Fibroblast of lung (primary cell): ENCODE measurements at places on chromosomes 4 and X.

DNA sequence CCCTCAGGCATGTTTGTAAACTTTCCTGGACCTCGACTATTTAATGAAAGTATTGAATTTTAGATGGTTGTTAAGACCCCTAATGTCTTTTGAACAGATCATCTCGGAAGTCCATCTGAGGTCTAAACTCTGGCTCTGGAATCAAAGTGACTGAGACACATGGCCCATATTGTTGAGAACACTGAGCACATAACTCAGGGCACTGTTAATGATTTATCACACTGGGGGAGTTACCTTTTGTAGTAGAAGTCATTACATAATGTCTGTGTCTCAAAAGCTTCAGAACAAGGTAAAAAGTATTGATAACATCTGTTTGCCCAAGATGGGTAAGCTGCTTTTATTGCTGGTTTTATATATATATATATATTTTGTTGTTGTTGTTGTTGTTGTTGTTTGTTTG lies 103.4 kb upstream of the HS3ST1 start:
- no peak for DNase-seq

DNA sequence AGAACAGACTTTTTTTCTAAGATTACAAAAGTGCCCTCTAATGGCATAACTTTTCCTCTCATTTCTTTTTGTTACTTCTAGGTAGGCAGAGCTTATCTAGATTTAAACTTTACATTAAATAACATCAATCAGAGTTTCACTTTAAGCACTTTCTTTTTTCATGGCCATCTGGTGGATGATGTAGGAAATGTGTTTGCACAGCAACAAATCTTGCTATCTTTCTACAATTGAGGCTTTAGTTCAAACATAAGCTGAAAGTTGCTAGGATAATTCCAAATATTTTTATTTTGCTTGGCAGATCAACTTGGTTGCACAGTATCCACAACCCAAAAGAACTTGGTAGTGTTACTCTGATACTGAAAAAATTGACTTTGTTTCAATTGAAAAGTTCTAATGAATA lies 22.0 kb downstream of the NDNF start:
- DNase-seq: peak; percentile 47

GRCh38 chr4:146023334-146023967 lies 84.8 kb upstream of the ZNF827 start:
- DNase-seq: no peak

- DNase-seq: peak; percentile 67
Observed at GRCh38 chr4:72390409-72390808, 178.6 kb downstream of the ADAMTS3 start.

DNA sequence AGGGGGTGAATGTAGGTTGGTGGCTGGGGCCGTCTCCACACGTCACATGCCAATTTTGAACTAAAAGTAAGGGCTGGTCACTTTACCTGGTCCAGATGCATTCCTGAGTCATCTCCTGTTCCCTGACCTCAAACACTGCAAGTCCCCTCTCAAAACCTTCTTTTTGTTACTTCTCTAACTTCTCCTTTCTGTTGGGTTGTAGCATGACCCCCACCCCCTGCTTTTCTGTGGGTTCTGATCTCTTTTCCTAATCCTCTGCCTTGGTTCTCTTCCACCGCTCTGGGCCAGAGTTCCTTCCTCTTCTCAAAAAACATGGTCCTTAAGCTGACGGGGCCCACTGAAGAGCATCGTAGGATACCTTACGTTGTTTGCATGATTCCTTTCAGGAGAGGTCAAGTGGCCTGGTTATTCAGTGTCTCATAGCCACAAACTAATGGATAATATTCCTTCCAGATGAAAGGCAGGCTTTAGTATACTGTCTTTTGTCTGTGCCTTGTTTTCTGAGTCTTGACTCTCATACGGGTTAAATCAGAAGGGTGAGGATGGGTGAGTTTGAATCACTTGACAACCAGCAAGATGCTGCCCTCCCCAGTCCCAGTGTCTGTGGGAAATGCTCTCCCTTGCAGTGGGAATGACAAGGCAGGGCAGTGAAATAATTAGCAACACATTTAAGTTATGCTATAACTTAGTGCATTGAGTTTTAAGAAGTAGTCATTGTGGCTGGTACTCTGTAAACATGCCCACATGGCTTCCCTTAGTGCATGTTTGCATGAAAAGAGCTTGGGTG lies 15.1 kb downstream of the SMS start:
- no peak for DNase-seq

DNA sequence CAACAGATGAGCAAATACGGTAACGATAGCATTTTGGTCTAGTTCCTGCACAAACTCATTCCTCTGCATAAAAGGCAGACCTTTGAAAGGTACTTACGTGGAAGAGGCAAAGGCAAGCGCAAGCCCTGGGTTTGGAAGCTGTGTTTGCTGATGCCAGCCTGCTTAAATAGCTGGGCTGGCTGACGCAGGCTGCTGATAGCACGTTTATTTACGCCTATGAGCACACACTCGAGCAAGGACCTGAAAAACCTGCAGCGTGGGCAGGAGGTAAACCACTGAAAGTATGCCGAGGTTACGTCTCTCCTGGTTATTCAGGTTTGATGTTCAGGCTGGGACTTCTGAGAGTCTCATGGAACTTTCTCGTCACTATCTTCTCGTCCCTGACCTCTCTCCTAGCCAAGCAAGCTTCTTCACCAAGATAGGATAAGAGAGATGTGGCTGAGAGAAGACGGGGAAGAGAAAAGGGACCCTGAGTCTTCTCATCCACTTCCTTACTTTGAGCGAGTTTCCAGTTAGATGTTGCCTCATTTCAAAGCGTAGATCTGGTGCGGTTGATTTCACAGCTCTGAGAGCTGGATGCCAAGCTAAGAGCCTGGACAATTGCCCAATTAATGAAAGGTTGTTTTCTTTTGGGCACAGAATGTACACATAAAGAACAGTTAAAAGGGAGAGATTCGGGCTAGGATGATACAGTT lies at the start of gene HOPX:
HOPX (minus strand) TSS at position 139 of the 695 bp plus-strand sequence. CDS start 23,480 bp downstream, outside the sequence.
- peak; percentile 33 for DNase-seq

- peak; percentile 99 for DNase-seq
Observed at GRCh38 chr4:113784497-113785250, 23.1 kb upstream of the CAMK2D start.
